Suppressor macrophage treated with lipopolysaccharide for 4 hours (primary cell): ENCODE measurements at places on chromosomes 3 and 15.
A peak's percentile ranks its signal among the peaks of the same experiment; 100 is the strongest.

- no peak for DNase-seq
Observed at GRCh38 chr3:99413504-99413903, 224.9 kb upstream of the COL8A1 start.

DNA sequence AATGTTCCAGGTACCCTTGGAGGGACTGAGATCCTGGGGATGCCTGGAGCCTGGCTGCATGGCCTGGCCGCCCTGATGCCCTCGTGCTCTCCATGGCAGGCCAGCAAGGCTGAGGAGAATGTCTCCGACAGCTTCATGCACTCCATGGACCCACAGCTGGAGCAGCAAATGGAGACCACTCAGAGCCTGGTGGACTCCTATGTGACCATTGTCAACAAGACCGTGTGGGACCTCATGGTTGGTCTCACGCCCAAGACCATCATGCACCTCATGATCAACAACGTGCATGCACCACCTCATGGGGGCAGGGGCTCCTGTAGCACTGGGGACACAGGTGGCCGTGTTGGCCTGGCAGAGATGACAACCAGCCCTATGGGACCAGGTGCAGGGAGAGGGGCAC lies 19.7 kb downstream of the GOLGA6A start:
- no peak for DNase-seq

GRCh38 chr15:23384371-23384770 lies 29.8 kb downstream of the GOLGA8S start:
- DNase-seq: no peak

DNA sequence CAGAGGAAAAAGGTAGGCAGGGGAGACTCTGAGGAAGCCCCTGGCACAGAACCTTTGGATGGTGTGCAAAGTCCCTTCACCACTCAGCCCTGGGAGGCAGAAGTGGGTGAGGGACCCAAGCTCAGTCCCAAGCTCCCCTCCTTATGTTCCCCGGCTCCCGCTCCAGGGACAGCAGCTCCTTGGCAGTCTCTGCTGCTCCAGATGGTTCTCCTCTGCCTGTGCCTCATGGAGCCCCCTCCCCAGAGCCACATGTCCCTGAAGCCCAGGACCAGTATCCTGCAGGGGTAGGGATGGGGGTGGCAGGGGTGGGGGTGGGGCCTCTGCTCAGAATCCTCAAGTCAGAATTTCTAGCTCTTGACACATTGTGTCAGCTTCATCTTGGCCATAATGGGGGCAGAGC lies 8.0 kb upstream of the CAMKV start:
- no peak for DNase-seq

- no peak for DNase-seq
Observed at GRCh38 chr15:84727429-84727828, 11.5 kb upstream of the SEC11A start.

- DNase-seq: peak; percentile 83
Observed at GRCh38 chr3:16790432-16791400, 94.0 kb upstream of the PLCL2 start.
